Spinal cord (tissue), 10 donors: ENCODE measurements at places on chromosomes 5 and 9.

DNA sequence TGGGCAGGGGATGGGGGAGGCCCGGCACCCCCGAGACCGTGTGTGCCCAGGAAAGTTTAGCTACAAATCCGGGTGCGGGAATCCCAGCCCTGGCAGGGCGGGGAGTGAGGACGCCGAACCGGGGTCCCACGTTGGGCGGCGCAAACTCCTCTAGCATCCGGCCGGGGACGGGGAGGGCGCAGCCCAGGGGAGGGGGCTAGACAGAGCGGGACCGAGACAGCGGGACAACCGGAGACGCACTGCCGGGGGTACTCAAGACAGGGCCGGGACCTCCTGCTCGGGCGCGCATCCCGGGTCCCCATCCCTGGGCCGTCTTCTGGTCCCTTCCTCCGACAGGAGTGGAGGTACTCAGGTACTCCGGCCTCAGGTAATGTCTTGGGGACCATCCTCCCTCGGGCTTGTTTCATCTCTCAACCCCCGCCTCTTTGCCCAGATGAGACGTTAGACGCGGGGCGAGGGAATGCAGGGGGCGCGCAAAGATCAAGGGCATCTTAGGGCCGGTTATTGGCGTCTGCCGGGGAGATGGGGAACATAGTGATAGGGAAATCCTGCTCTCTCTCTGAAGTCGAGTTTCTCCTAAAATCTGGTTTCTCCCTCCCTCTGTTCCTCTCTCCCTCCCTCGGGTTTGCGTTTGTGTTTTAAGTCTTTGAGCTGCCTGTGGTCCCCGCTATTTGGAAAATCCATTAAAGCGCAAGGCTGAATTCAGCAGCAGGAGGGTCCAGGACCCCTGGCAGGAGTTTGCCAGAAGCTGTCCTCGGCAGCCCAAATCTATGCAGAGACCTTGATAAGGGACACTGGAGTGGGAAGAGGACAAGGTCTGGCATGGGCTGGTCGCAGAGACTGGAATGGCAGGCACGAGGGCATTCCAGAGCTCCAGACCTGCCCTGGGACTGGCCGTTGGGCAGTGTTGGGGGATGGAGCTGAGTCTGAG lies 815 bp downstream of the PDZD2 start:
- DNase-seq = no peak

DNA sequence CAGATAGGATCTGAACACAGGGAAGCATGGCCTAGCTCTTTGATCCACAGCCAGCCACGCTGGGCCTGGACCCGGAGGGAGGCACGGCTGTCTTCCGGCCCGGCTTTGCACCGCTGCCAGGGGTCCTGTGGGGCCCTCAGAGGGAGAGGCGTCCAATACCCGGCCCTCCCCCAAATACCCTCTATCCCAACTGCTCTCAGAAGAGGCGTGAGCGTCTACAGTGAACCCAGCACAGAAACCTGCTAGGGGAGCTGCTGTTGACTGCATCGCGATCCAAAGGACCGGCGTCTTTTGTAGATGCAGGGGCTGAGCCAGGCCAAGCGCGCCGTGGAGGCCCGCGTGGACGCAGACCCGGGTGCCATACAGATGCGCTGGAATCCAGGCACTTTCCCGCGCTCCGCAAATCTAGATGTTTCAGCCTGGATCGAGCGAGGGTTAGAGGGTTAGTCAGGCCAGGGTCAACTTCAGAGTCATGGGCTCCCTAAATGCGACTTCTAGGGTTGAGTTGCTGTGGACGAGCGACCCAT lies 1.1 kb upstream of the TCF7 start:
- peak; percentile 13 for DNase-seq

GRCh38 chr9:84404095-84404686 lies 63.6 kb upstream of the SLC28A3 start:
- DNase-seq = peak; percentile 23

- DNase-seq = no peak
These were observed 48.6 kb upstream of the SH3PXD2B start for GRCh38 chr5:172502969-172503368.

- no peak for DNase-seq
These were observed 114.5 kb downstream of the BOD1 start for GRCh38 chr5:173501922-173502321.
